ENCODE measurements at places on chromosomes 13 and 19.

DNA sequence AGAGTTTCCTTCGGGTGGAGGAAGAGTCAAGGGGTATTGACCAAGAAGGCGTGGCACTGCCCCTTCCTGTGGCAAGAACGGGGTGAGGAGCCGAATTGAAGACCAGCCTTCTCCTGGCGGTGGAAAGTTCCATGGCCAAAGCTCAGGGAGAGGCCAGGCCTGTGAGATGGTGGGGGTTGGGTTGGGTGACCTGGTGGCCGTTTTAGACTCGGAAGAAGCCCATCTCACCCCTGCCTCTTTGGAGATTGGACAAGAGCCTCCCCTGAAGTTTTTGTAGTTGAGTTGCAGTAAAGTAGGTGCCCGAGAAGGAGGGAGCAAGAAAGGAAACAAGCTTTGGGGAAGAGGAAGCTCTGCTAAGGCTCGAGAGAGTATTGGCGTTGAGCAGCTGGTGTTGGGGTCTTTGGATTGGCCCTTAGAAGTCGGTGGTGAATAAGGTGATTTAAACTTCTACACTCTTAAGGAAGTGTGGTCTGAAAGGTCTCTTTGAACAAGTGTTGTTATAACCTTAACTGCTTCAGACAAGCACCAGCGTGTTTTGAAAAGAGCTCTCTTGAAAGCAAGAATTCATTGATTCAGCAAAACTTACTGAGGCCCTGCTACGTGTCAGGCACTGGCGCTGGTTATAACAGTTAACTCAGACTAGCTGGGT, 964 bp downstream of the SPINT2 start:
- DNase-seq = no peak

GRCh38 chr13:79197933-79198332, 208.1 kb downstream of the RBM26 start:
- DNase-seq = no peak

GRCh38 chr19:19232261-19232721, 20.5 kb downstream of the NCAN start:
- no peak for DNase-seq

DNA sequence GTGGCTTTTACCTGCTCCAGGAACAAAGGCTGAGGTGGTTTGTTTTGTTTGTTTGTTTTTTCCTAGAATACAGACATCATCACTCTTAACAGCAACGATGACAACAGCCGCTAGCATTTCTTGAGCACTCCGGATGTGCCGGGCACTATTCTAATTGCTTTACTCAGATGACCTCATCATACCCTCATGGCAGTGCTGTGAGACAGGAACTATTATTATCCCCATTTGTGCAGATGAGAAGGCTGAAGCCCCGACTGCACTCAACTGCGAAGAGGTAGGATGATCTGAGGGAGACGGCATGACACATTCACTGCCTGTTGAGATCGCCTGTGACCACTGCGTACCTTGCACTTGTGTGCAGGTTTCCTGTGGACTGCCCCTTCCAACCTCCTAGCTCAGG, 66.5 kb downstream of the CCDC70 start:
- no peak for DNase-seq

- no peak for DNase-seq
These were observed 34.8 kb downstream of the ATP7B start for GRCh38 chr13:51976423-51976822.

- no peak for DNase-seq
These were observed 63.9 kb downstream of the GPC6 start for GRCh38 chr13:93290503-93290902.

DNA sequence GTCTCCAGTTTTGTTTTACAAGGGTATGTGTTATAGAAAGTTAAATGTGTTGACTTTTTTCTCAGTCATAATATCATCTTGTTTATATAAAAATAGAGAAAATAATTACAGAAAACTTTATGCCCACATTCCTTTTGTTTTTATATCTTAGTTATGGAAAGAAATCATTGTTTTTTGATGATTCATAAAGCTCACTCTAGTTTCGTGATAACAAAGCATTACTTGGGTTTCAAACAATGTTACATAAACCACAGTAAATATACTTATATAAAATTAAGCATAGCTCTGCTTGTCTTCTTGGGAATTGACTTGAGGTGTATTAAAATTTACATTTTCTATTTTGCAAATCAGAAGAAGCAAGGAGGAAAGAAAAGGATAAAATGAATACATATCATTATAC, 111.8 kb downstream of the SGCG start:
- no peak for DNase-seq

DNA sequence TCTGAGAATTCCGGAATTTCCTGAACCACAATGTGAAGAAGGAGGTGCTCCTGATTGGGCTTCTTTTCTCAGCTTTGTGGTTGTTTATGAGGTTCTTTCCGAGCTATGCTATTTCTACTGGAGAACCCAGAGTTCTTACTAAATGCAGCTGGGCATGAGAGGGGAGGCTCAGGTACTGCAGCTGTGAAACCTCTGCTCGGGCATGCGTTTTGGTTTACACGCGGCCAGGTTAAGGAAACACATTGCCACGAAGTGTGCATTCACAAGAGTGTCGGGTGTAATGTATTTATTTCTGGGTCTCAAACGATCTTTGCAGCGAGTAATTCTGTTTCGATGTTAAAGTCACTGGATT, 661 bp upstream of the MIR17HG start:
- DNase-seq = no peak

GRCh38 chr13:23087880-23088279, 92.9 kb upstream of the SGCG start:
- peak; percentile 28 for DNase-seq

- peak; percentile 39 for DNase-seq
These were observed 10.2 kb upstream of the OR10H5 start for GRCh38 chr19:15776991-15777970.

GRCh38 chr13:94661406-94661805, 50.9 kb downstream of the SOX21 start:
- no peak for DNase-seq

GRCh38 chr13:62250501-62251201, 835.0 kb upstream of the PCDH20 start:
- DNase-seq = no peak

GRCh38 chr19:32773126-32773525, 53.6 kb downstream of the TDRD12 start:
- DNase-seq = no peak

DNA sequence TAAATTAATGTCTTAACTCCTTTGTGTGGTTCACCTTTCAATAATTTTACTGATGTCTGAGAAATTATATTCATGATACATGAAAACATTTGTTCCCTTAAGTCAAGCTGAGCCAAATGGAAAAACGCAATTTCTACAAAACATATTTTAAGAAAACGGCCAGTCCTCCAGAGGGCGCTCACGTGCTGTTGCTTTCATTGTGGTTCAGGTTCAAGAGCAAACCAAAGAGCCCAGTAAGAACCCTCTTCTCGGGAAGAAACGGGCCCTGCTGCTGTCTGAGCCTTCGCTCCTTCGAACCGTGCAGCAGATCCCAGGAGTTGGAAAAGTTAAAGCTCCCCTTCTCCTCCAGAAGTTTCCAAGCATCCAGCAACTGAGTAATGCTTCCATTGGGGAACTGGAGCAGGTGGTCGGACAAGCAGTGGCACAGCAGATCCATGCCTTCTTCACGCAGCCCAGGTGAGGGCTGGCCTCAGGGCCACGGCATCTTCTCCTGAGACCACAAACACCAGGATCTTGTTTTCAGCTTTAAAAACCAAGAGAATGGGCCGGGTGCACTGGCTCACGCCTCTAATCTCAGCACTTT, 4.3 kb downstream of the FAAP24 start:
- peak; percentile 86 for DNase-seq

- peak; percentile 96 for DNase-seq
These were observed 192.7 kb upstream of the MIR17HG start for GRCh38 chr13:91154558-91155353.

DNA sequence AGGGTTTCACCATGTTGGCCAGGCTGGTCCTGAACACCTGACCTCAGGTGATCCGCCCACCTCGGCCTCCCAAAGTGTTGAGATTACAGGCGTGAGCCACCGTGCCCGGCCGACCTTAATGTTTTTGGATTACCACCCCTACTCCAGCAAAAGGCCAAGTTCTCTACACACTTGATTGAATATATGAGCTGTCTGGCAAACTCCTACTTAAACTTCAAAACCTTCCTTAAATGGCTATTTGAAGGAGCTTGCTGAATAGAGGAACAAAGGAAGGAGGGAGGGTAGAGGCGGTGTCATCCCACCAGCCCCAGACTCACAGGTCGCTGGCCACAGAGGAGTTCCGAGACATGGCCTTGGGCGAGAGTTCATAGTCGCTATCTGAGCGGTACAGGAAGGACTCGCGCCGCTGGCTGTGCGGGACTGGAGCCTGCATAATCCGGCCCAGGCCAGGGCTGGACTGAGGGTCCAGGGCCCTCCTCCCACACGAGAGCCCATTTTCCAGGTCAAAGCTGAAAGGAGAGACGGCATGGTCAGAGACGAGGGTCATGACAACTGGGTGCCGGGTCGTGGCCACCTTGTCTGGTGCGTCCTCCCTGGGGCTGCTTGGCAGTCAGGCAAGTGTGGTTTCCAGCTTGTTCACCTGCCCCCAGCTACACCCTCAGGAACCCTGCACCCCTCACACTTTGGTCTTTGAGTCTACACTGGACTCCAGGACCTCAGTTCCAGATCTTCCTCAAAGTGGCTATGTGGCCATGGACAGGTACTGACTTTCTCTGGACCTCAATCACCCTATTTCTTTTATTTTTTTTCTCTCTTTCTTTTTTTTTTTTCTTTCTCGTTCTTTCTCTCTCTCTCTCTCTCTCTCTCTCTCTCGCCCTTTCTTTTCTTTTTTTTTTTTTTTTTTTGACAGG, 4.2 kb downstream of the PDE4C start:
- DNase-seq = no peak

GRCh38 chr19:8302734-8303133, 5.4 kb downstream of the CD320 start:
- no peak for DNase-seq

- DNase-seq = no peak
These were observed 1.8 kb upstream of the MYBPC2 start for GRCh38 chr19:50430888-50431342.

- DNase-seq = no peak
These were observed 137.3 kb upstream of the PCDH9 start for GRCh38 chr13:67367399-67367798.

- peak; percentile 38 for DNase-seq
These were observed 33.0 kb downstream of the CRYL1 start for GRCh38 chr13:20492641-20493040.

- DNase-seq = no peak
These were observed 63.4 kb downstream of the INSR start for GRCh38 chr19:7230826-7231225.

DNA sequence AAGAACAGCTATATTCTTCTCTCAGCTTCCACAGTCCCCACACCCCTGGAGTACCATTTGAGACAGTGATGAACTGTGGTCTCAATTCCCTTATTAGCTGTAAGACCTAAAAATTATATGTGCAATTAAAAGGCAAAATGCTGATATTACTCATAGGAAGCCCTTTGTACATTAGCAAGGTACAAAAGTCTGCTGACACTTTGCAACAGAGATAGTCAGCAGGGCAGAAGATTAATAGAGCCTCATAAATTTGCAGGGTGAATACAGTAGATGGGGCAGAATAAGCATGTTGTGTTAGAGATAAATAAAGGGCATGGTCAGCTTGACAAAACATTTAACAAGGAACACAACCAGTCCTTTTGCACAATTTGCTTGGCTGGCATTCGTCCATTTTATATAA, 210.0 kb upstream of the OBI1 start:
- no peak for DNase-seq

DNA sequence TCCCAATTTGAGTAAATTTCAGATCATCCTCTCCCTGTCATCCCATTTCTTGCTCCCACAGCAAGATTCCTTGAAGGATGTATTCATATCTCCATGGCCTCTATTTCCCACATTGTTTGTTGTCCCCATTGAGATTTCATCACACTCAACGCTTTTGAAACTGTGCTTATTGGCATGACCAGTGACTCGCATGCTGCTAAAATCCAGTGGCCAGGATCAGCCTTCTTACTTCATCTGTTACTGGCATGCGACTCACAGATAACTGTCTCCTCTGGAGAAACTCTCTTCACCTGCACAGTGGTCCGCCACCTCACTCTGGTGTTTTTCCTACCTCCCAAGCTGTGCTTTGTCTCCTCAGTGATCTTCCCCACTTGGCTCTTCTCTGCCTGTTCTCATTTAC, 95.8 kb downstream of the WASF3 start:
- no peak for DNase-seq

DNA sequence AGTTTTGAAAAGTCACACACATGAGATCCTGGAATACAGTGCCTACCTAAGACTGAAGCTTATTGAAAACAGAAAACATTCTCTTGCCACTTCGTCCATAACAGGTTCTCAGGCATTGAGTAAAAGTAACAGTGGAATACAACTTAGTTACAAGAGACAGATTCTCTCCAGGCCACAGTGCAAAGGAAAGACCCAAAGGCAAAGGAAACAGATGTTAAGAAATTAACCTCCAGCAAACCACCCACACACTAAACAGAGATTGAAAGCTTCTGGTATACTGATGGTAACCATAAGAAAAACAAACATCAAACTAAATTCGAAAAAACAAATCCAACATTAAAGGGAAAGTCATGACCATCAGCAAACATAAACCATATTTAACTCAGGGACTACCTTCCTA, 914.7 kb downstream of the SLITRK5 start:
- no peak for DNase-seq

GRCh38 chr13:69565334-69565733, 542.3 kb upstream of the ATXN8OS start:
- no peak for DNase-seq

DNA sequence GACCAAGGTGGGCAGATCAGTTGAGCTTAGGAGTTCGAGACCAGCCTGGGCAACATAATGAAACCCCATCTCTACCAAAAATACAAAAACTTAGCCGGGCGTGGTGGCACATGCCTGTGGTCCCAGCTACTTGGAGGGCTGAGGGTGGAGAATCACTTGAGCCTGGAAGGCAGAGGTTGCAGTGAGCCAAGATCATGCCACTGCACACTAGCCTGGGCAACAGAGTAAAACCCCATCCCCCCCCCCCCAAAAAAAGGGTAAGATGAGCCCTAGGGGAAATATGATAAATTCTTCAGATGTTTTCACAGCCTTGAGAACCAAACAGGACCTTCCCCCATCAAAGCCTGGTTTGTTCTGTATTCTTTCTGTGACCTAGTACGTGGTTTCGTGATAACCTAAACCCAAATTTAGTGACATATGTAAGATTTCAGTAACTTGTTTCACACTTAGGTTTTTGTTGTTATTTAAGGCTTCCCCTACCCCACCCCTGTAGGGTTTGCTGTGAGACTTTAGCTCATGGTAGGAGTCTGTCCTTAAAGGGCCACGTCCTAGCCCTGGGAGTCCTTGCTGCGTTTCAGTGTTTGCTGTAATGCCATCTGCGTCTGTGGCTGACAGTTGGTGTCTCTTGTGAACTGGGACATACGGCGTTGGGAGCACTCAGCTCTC, 49.6 kb downstream of the MYO9B start:
- no peak for DNase-seq

DNA sequence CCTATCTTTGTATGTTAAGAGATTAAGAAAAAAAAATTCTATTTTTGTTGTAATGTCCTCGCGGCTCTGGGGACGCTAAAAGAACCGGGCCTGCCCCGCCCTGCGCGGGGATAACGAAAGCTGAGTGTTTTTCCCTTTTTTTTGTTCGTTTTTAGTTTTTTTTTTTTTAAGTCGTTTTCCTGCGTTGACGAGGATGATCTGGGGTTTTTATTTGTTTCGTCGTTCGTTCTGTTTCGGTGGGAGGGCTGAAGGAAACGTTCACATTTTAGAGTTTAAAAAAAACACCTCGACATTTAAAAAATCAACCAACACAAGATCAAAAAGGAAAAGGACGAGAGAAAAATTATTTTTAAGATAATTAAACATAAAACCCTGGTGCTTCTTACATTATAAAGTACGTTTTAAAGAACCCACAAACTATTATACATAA, 5.6 kb downstream of the LYL1 start:
- peak; percentile 62 for DNase-seq

- no peak for DNase-seq
These were observed 38.4 kb upstream of the CYP4F8 start for GRCh38 chr19:15576526-15577156.
